ENCODE measurements at places on chromosomes 11 and 22.

- peak; percentile 60 for DNase-seq
Observed at GRCh38 chr11:44223238-44223637, 86.7 kb downstream of the ALX4 start.

DNA sequence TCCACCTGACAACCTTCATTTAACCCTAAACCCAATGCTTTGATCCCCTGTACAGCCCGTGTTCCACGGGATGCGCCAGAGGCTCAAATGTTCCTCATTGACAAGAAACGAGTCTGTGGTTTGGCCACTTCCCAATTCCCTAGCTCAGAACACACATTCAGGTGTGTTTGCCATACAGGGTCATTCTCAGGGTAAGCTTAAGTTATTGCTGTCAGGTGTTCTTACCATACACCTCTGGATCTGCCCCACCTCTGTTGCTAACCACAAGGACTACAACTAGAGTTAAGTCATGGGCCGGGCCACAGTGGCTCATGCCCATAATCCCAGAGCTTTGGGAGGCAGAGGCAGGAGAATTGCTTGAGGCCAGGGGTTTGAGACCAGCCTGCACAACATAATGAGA is 45.6 kb upstream of the POLD3 start:
- DNase-seq: no peak

DNA sequence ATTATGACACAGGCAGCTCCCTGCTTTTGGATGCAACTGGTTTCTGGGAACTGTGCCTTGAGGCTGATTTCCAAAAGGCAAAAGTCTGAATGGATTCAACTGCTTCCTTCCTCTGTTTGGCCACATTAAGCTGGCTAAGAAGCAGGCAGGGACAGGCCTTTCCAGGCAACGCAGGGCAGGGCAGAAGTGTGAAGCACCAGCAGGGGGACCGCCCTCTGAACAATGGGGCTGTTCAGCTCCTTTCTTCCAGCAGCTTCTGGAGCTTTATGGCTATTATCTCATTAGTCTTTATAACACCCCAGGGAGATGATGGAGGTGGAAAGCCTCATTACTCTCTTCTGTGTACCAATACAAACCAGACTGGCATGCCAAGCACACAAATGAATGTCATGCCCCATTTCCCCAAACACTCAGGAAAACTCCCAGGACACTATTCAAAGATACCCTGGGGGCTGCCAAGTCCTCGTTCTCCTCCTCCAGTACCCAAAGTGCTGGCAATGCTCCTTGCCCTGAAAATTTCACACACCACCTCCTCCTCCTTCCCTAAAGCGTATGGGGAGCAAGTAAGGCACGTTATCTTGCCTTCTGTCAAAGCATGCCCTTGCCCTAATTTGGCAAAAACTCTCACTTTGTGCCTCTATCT is 21.3 kb downstream of the MORC2 start:
- no peak for DNase-seq

DNA sequence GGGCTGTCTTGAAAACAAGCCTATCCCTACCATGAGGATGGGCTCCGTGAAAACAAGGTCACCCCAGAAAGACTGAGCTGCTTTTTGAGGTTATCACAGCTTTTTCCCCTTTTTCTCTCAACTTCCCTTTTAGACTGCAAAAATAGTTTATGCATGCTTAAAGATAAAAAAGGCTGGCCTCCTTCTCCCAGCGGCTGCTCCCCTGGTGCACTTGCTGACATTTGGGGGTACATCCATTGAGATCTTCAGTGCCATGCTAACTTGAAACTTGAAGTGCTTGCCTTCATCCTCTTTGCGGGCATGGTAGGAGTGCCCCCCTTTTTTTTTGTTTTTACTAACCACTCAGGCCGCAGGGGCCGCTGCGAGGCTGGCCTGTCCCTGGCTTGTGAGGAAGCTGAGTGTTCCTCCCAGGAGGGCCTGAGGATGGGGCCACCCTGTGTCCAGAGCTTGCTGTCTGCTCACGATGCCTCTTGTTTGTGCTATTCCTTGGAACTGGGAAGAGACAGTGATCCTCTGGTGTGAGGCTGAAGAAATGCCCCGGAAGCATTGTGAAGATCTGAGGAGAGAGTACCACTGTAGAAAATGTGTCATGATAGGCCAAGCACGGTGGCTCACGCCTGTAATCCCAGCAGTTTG is 2.2 kb downstream of the TANGO2 start:
- no peak for DNase-seq

DNA sequence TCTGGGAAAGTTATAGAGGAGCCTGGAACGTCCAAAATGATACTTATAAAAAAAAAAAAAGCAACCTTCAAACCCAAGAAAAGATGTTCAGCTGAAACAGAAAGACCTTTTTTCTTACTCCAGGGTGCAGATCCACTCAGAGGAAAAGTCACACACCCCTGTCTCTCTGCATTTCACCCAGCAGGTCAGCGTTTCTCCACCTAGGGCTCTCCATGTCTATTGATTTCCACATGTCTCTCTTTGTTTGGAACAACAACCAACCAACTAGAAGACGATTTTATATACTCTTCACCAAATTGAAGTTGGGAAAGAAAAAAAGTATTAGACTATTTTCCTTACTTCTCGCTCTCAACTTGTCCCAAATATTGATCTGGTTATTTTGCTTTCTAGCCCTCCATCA is 42.2 kb upstream of the BLID start:
- DNase-seq: peak; percentile 47

GRCh38 chr22:40156001-40156516 is 21.7 kb upstream of the TNRC6B start:
- DNase-seq: peak; percentile 78

DNA sequence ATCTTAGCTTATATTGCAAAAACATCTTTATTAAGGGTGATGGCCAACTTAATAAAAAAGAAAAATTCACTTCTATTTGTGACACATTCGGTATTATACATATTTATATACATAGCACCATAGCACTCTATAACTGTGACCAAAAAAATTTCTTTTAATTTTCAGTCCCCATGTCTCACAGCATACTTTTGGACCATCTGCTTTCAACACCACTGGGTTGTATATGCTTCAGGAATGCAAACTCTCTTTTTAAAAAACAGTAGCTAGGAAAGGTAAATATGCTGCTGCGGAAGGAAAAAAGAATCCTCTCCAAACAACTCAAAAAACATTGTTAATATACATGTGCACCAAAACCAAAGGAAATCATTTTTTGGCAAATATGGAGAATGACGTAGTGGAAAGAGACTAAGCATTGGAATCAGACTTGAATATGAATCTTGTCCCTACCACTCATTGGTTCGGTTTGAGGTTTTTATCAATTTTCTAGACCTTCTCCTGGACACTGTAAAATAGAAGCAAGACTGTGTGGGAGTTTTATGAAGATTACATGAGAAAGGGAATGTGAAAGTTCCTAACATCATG is 227.9 kb downstream of the BLID start:
- no peak for DNase-seq

DNA sequence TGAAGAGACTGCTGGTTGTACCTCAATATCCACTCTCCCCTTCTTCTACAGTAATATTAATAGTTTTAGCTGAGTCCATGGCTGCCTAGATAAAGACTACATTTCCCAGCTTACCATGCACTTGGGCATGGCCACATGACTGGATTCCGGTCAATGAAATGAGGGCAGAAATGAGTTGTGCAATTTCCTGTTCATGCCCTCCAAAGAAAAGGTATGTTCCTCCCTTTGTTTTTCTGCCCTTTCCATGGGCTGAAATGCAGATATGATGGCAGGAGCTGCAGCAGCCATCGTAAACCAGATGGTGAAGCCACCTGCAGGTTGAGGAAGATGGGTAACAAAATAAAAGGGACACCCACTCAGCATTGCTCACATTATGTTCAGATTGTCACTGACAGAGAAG is 15.3 kb upstream of the ELFN2 start:
- DNase-seq: peak; percentile 51

DNA sequence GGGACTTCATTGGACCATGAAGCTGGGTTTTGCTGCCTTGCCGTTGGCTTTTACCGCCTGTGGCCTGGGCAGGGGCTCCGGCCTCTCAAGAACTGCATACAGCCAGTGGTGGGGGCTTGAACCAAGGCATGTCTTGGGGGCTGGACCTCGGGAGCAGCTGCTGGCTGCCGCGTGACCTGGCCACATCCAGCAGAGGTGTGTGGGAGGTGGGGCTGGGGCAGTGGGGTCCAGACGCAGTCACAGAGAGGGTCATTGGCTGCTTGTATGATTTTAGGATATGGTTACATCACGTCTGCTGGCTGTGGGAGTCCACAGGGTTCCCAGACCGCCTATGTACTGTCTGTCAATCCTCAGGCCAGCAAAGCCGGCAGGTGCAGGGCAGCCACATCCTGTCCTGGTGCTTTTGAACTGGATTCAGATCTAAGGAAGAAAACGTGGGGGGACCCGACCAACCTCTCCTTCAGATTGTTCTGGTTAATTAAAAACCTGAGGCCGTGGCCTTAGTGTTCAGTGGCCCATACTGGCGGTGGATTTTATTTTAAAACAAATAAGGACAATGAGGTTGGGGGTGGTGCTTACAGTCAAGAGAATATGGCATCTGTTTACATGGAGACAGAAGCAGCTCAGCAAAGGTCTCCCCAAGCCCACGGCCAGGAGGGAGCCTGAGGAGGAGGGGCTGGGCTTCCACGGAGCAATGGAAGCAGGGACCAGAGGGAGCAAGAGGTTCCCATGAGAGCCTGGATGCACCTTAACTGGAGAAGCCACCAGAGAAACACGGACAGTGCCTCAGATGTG is 426.0 kb downstream of the TBC1D22A start:
- no peak for DNase-seq

- DNase-seq: no peak
Observed at GRCh38 chr22:27836181-27836580, 34.6 kb upstream of the MN1 start.

DNA sequence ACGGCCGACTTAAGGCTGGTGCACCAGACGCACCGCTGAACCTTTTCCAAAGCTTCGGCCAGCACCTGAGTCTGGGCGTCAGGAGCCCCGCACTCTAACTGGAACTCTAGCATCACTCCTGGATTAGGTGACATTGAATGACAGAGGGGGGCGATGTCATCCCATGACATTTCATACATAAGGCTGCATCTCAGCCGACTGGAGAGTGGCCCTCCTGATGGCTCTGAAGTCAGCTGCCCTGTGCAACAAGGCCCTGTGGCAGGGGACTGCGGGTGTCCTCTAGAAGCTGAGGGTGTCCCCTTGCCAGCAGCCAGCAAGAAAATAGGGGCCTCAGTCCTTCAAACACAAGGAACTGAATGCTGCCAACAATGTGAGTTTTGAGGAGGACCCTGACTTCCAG is 10.1 kb upstream of the FADS3 start:
- DNase-seq: no peak

DNA sequence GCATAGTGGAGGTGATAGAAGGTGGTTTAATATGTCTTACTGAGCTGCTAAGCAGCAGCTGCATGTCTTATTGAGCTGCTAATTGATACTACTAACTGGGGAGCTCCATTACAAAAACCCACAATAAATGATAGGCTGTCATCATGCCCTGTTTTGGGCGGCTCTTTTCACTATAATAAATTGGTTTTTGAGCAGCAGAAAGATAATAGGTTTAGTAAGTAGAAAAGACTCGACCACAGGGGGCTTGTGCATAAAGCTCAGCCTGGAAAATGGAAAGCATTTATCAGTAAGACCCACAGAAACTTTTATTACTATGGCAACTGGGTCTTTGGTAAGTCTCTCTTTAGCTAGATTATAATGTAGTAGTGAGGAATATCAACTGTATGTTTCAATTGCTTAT is 117.6 kb downstream of the LDLRAD3 start:
- no peak for DNase-seq

- DNase-seq: no peak
Observed at GRCh38 chr11:110497231-110497978, 67.7 kb downstream of the FDX1 start.

DNA sequence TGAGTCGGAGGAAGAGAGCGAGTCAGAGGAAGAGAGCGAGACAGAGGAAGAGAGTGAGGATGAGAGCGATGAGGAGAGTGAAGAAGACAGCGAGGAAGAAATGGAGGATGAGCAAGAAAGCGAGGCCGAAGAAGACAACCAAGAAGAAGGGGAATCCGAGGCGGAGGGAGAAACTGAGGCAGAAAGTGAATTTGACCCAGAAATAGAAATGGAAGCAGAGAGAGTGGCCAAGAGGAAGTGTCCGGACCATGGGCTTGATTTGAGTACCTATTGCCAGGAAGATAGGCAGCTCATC is 780 bp downstream of the TRIM44 start:
- DNase-seq: no peak

Measured in fibroblast of lung (primary cell).